Left forelimb (tissue), 1 donor: ENCODE measurements at places on chromosomes 7 and 10.

- DNase-seq = no peak
Measured at GRCh38 chr7:1257221-1257620, 24.5 kb downstream of the UNCX start.

- no peak for DNase-seq
Measured at GRCh38 chr7:148735141-148735540, 36.4 kb downstream of the CUL1 start.

DNA sequence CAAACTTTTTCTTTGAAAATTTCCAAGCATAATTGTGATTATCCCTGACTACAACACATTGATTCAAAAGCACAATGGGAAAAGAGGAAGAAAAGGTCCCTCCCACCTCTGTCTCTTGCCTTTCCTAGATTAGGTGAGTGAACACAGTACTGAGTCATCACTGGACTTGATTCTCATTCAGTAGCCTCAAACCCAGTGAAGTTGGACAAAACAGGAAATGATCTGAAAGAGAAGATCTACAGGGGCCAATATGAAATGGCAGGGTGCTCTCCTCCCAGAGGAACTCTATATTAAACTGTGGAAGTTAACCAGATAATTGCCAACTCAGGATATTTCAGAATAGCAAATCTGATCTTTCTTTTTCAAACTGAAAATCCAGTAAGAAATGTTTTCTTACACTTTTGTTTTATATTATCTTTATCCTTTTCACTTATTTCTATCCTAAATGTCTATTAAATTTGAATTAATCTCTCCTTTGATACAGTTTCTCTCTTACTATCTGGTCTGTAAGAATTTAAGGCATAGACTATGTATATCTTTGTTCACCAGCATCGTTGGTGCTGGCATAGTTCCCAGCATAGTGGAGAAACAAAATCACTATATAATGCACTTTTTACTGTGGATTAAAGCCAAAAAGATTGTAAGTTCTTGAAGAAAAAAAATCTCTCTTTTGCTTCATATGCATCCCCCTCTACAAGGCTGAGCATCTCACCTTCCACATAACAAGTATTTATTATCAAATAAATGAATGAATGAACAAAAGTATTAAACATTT, 41.4 kb upstream of the IKZF1 start:
- no peak for DNase-seq

DNA sequence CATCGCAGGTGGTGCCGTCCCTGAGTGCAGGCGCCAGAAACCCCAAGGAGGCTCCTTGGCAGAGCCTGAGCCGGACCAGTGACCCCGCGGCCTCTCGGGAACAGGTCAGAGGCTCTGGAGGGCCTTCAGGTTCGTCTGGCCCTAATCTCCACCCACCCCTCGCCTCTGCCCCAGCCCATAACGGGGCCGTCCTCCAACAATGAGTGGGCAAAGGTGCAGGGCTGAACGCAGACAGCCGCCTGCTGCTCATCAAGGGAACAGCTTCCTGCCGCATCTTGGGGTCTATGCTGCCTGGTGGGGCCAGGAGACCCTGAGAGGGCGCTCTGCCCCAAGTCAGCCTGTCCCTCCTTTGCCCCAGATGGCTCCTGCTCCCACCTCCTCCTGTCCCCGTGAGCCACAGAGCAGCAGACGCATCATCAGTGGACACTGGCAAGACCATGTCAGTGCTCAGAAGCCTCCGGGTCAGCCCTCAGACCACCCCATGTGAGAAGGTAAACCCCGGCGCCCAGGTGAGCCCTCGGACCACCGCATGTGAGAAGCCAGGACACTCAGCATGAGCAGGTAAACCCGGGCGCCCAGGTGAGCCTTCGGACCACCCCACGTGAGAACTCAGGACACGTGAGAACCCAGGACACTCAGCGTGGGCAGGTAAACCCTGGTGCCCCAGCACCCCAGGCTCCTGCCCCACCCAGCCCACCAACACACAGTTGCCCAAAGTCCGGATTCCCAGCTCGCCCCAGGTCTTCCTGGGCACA, 142.0 kb downstream of the PTPRN2 start:
- DNase-seq = peak; percentile 47

DNA sequence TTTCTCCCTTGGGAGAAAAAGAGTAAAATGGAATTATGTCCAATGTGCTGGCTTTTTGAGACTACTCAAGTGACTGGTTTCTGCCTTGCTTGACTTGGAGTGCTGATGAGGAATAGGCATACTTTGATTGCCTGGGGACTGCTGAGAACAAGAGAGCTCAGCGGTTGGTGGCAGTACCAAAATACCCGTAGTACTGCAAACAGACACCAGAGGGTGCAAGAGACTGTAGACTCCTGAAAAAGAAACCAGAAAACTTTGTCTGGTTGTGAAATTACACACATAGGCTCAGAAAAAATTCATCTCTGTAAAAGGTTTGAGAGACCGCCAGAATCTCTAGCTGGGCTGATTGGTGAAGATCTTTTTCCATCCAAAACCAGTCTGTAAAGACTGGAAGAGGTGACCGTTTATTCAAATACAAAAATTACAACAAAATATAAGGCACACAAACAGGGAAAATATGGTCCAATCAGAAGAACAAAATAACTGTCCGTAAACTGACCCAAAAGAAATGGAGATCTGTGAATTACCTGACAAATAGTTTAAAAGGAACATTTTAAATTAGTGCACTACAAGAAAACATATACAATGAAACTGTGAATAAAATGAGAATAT, 18.5 kb downstream of the BICC1 start:
- no peak for DNase-seq

DNA sequence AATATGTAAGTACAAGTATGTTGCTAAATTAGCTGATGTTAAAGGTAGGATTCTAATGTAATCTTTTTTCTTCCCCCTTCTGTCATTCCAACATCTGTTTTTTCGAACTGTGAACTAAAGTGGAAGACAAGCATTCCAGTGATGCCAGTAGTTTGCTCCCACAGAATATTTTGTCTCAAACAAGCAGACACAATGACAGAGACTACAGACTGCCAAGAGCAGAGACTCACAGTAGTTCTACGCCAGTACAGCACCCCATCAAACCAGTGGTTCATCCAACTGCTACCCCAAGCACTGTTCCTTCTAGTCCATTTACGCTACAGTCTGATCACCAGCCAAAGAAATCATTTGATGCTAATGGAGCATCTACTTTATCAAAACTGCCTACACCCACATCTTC, 62.7 kb downstream of the WAC start:
- no peak for DNase-seq

- DNase-seq = peak; percentile 80
Measured at GRCh38 chr7:29102558-29103151, 43.7 kb downstream of the CPVL start.

- no peak for DNase-seq
Measured at GRCh38 chr10:46530249-46531186, 25.9 kb downstream of the GPRIN2 start.

- DNase-seq = no peak
Measured at GRCh38 chr7:7816084-7816483, 97.7 kb upstream of the RPA3 start.

- no peak for DNase-seq
Measured at GRCh38 chr10:4051011-4051640, 266.1 kb upstream of the KLF6 start.

GRCh38 chr7:69871213-69871885, 273.1 kb downstream of the AUTS2 start:
- DNase-seq = no peak

GRCh38 chr7:50268223-50268622, 36.3 kb upstream of the IKZF1 start:
- DNase-seq = no peak

GRCh38 chr7:157997471-157997870, 590.2 kb downstream of the PTPRN2 start:
- no peak for DNase-seq

DNA sequence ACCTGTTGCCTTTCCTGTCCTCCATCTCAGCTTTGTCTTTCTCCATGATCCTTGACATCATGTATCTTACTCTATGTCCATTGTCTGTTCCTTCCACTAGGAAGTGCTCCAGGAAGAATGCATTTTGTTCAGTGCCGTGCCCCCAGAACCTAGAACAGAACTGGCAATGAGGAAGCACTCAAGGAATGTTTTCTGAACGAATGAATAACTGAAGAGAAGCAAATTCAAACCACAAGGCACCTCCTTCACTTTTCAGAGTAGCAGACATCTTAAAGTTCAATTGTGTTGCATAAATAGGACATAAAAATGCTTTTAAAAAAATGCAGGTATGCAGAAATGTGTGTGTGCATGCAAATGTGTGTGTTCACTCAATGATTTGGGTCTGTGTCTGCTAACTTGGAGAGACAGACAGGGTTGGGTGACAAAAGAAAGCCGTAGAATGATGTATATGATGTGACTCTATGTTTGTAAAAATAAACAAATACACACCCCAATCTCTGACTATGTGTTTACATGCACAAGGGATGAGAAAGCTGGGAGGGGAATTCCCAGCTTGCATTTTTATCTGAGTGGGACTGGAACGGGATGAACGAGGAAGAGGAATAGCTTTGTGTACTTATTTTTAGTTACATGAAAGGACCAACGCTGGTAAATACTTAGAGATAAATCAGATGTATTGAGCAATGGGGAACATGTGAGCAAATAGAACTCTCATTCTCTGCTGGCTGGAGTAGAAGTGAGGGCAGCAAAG, 237.7 kb downstream of the FANK1 start:
- DNase-seq = no peak

DNA sequence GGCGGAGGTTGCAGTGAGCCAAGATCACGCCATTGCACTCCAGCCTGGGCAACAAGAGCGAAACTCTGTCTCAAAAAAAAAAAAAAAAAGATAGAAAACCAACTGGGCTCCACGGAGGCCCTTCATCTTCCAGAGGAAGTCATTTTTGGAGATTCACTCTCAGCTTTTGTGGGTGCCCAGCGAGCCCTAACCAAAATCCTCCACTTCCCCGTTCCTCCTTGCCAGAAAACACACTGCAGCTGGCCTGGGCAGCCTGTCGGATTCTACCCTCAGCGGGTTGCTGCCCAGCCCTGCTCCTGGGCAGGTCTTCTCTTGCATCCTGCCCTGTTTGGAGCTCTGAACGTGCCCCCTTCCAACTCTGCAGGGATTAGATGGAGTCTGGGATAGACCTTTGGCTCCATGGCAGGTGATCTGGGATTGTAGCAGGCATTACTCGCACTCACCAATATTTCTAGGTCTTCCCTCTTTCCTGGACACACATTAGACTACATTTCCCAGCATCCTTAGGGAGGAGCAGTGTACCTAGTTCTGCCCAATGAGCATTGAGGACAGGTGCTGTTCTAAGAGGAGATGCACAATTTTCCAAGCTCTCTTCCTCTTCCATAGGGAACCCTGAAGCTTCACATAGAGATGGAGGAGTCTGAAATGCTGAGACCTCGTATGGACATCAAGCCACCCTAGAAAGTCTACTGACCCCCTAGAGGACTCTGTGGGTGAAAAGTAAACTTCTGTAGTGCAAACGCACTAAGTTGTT, 4.6 kb downstream of the GRID2IP start:
- DNase-seq = no peak

GRCh38 chr7:30994206-30995100, 30.7 kb downstream of the GHRHR start:
- DNase-seq = no peak

DNA sequence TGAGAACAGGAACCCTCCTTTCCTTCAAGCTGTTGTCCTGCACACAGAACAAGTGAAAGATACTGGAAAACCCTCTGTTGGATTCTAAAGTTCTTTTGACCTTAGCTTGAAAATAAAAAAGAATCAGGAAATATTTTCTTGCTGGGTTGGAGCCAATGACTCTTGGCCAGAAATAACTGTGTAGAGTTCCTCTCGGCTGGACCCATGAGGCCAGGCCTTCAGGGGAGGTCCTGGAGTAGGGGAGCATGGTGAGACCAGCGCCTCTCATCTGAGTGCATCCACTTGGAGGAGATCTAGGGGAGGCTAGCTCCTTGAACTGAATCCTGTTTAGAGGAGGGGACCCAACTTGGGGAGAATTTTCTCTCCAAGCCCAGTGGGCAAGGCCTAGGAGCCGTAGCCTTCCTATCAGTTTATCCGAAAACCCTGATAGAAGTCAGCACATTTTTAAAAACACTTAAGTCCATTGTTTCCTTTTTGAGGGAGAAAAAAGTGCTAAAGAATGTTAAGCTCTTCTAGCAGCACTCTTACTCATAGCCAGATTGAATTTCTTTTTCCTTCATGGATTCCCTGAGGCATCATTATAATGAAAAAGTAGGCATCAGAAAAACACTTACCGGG, 635.7 kb upstream of the ANKRD30A start:
- no peak for DNase-seq

DNA sequence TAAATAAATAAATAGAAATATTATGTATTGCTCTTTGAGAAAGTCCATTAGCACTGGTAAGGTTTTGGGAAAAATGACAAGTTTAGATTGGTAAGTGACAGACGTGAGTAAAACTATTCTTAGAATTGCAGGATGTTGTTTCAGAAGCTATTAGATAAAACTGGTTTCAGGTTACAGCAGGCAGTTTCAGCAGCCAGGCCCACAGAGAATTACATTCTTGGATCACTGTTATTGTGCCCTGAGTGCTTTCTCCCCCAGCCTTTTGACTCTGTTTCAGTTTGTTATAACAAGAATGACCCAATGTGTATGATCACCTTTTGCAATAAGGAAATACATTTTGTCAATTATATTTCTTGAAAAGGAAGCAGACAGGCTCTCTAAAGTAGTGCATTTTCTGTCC, 86.5 kb downstream of the DKK1 start:
- DNase-seq = no peak

GRCh38 chr10:78594559-78595268, 474.1 kb upstream of the ZMIZ1 start:
- DNase-seq = peak; percentile 38

- no peak for DNase-seq
Measured at GRCh38 chr10:79101560-79102497, 33.1 kb downstream of the ZMIZ1 start.

- no peak for DNase-seq
Measured at GRCh38 chr7:15555381-15555859, 6.4 kb downstream of the AGMO start.

- no peak for DNase-seq
Measured at GRCh38 chr10:92076722-92077121, 153.2 kb downstream of the BTAF1 start.

GRCh38 chr7:41568135-41568534, 134.8 kb downstream of the INHBA start:
- DNase-seq = no peak

DNA sequence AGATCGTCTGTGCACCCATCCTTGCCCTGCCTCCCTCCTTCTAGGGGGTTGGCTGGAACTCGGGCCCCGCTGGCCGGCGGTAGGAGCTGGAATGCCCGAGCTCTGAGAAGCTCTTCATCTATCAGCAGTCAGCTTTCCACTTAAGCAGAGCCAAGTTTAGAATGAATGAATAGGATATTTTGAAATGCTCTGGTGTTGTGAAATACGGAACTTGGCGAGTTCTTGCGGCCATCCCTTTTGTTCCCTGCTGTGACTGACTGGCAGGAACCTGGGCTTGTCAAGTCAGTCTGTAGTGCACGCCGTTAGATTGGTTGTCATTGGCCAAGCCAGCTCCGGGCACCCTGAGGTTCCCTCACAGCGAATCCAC, 33.3 kb downstream of the FOXK1 start:
- no peak for DNase-seq

- DNase-seq = no peak
Measured at GRCh38 chr7:103715376-103716120, 269.5 kb upstream of the SLC26A5 start.
